Esophagus muscularis mucosa (tissue), 4 donors: ENCODE measurements at places on chromosomes 1 and 21.

DNA sequence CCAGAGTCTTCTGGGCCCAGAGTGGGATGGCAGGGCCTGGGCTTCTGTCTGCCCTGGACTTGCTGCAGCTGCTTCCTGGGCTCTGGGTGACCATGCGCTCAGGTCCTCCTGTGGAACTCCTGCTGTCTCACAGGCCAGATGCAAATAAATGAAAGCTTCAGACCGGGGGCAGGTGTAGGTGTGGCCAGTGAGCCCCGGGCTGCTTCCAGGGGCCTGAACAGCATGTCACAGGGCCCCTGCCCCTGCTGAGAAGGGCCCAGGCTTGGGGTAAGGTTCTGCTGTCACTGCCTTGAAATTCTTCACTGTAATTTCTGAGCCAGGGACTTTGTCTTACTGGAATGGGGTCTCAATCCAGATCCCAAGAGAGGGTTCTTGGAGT is 2.5 kb upstream of the PKNOX1 start:
- DNase-seq = no peak

- no peak for DNase-seq
These were observed 2.3 kb upstream of the MKNK1 start for GRCh38 chr1:46606255-46606965.

DNA sequence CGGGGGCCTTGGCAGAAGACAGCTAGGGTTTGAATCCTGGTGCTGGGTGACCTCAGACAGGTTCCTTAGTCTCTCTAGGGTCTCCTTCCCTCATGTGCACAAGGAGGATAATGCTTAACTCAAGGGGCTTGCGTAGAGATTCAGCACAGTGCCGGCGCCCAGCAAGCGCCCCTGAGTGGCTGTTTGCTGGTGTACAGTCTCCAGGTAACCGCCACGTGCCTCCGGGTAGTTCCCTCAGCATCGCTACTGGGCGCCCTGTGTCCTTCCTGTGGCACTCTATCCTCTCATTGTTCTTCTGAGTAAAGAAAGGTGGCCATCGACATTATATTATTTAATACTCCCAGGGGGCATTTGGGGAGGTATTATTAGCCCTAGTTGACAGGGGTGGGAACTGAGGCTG is 80.9 kb downstream of the NENF start:
- no peak for DNase-seq

DNA sequence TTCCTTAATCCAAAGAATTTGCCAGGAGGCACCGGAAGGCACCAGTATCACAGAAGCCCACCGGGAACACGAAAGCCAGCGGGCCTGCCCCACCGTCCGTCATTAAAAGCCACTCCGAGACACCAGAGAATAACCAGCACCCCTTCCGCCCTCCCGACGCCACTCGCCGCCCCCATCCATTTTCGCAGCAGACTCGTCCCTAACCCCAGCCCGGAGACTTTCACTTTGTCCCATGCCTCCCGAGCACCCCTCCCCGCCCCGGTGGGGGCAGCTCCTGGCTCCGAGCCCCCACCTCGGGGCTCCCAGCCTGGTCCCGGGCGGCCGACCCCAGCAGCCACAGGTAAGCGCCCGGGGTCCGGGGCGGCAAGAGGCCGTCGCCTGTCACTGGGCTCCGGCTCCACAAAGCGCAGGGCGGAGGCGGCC is 105.4 kb downstream of the SLC45A1 start:
- no peak for DNase-seq

- no peak for DNase-seq
These were observed 33.6 kb downstream of the DISC1 start for GRCh38 chr1:231660198-231660597.

GRCh38 chr1:244598611-244599010 is 54.3 kb upstream of the DESI2 start:
- no peak for DNase-seq

- no peak for DNase-seq
These were observed 61.7 kb downstream of the TSEN15 start for GRCh38 chr1:184113251-184113650.

DNA sequence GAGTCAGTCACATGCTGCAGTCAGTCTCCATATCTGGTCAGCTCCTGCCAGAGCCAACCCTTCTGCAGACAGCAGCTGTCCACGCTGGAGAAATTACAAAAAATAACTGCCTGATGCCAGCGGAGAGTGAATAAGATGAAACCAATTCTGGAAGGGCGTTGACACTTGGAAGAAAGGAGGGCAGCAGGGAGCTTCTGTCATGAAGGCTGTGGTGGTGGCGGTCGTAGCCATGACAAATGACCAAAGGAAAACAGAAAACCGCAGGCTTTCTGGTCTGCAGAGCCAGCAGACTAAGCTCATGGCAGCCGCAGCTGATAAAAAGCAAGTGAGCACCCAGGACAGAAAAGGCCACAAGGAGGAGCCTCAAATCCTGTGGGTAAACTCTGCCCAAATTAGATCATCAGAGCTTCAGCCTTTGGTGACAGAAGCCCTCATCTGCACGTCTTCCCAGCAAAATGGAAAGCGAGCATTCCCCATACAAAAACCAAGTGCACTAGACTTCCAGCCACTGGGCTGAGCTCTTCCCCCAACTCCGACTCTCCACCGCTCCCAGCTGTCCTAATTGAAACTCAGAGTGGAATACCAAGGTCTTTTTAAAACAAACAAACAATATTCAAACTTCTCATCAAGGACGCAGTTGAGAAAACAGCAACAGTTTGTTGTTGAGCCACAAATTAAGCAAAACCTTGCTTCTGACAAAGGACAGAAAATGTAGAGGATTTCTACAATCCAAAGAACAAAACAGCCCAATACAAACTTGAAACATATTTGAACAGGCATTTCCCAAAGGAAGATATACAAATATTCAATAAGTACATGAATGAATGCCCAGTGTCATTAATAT is 28.7 kb downstream of the RSPH1 start:
- no peak for DNase-seq

- DNase-seq = no peak
These were observed 22.9 kb upstream of the CLSTN1 start for GRCh38 chr1:9846611-9847171.

DNA sequence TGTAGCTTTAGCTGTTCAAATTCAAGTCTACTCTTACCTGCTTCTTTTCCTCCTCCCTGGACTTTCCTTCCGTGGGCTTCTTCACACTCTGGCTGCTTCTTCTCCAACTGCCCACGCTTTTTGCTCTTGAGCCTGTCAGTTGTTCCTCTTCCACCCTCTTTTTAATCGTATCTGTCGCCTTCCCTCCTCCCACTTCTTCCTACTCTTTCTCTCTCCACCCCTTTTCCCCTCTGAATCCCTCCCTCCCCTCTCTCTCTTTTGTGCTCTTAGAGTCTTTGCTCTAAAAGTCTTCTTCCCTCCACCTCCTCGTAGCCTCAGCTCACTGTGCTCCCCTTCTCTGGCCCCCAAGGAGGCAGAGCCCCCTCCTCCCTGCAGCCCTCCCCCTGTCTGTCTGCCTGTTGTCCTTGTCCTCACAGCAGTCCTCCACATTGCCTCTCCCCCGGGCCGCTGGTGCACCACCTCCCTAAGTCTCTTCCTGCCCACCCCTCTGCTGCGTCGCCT is 12.9 kb upstream of the GJA5 start:
- DNase-seq = no peak

- no peak for DNase-seq
These were observed 9.4 kb upstream of the ATP6V1G3 start for GRCh38 chr1:198549866-198550265.

- DNase-seq = no peak
These were observed 111.4 kb upstream of the ZNF644 start for GRCh38 chr1:91133248-91133647.

DNA sequence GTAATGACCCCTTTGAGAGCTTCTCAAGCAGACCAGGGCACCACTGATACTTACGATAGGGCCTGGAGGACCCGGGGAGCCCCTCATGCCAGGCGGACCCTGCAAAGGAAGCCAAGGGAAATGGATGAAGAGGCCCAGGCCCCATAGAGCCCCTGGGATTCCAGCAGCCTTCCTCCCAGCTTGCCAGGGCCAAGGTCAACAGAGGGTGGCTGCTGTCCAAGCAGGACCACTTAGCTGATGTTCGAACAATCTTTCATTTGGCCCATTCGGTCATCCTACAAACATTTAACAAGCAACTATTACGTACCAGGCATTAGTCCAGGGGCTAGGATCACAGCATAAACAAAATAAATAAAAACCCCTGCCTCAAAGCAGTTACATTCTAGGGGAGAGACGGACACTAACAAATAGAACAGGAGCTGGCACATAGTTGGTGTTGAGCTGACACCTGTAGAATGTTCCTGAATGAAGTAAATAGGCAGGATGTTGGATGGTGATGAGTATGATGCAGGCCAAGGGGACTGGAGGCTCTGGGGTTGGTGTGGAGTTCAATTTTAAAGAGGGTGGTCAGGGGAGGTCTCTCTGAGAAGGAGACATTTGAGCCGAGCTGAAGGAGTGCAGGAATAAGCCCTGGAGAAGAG is 27.0 kb upstream of the PEF1 start:
- no peak for DNase-seq

DNA sequence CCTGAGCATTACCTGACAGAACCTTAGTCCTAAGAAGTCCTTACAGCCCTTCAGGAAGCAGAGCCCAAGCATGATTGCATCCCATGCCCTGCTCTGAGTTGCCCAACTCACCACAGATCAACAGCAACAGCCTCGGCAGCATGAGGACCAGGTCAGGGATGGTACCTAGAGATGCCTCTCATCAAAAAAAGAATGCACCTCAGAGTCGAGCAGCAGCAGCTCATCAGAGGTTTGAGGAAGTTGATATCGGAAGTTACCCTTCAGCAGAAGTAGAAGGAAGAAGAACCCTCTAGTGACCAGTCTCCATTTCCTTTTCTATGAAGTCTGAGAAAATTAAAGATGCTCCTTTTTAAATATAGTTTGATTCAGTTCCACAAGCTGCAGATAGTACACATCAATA is at the start of gene FCRL1:
TSS of gene FCRL1 (minus strand) at position 225 of the 400 bp plus-strand sequence. CDS start at position 142, 83 bp downstream.
- DNase-seq = no peak

DNA sequence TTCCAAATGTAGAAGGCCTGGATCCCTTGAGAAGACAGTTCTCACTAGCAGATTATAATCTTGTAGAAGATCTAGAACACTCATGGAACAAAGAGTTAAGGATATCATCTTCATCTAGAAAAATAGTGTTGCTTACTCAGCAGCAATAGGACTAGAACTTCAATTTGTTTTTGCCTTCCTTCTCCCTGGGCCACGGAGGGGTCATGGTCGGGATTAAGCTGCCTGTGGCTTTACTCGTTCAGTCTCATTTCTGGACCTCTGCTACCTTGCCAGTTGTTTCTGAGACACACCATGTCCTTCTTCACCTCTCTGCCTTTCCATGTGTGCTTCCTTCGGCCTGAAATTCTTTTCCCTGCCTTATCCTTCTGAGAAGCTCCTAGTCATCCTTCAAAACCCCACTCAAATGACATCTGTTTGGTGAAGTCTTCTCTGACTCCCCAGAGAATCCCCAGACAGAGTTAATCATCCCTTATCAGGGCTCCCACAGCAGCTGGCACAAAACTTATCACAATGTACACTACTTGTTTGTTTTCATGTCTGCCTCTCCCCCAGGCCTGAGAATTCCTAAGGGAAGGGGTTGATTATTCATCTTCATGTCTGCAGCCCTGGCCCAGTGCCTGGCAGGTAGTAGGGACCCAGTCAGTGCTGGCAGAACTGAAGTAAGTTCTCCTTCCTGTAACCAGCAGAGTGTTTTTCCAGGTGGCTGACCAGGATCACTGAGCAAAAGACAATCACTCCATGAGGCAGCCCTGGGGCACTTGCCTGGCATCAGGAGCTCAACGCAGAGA is 15.5 kb upstream of the SNX27 start:
- DNase-seq = no peak

DNA sequence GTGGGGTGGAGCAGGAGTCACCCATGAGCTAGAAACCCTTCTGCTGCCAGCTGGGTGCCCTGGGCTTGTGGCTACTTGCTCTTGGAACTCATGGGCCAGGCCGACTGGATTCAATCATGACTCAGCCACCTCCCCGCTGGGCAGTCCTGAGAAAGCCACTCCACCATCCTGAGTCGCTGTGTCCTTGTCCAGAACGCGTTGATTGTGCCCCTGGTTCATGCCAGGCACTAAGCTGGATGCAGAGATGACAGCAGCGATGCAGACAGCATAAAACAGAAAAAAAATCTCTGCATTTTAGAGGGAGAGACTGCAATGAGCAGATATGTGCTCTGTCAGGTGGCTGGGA is 10.6 kb downstream of the PADI1 start:
- DNase-seq = no peak

DNA sequence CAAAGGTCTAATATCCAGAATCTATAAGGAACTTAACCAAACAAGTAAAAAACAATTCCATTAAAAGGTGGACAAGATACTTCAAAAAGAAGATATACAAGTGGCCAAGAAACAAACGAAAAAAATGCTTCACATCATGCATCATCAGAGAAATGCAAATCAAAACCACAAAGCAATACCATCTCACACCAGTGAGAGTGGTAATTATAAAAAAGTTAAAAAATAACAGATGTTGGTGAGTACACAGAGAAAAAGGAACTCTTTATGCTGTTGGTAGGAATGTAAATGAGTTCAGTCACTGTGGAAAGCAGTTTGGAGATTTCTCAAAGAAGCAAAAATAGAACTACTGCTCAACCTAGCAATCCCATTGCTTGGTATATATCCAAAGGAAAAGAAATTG is 218.6 kb downstream of the SLC44A5 start:
- no peak for DNase-seq

DNA sequence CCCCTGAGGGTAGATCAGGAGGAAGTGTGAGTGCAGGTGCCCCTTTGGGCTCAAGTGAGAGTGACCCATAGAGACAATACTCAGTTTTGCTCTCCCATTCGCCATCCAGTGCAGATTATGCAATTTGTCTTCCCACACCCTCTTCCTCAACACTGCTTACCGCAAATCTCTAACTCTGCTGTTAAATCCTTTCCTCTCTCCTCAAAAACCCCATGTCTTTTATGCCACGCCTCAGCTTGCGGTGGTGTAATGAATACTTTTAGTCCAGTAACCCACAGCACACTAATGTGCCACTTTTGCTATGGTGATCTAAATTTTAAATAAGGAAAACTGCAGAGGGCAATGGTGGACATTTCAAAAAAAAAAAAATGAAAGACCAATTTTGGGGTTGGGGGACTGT is 57.7 kb downstream of the PRRX1 start:
- DNase-seq = no peak
